IPS-NIHi11 (cell line): ENCODE measurements at places on chromosomes 1 and 21.

- DNase-seq = no peak
These were observed 24.2 kb downstream of the TBX19 start for GRCh38 chr1:168304865-168305264.

GRCh38 chr1:95984798-95985374 is 736.7 kb upstream of the PTBP2 start:
- DNase-seq = no peak

DNA sequence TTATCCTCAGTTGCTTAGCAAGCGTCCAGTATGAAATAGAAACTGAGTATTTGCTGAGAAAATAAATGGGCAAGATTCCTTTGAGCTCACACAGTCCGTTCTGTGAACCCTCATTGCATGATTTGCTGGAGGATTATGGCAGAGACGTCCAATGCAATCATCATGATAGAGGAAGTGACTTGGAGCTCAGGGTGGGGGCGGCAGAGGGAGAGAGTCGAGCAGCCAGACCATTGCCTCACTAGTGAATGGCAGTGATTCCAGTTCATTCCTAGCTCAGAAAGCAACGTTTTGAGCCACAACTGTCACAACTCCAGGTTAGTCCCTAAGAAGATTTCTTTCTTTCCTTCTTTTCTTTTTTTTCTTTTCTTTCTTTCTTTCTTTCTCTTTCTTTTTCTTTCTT is 27.5 kb upstream of the COL9A2 start:
- no peak for DNase-seq

- no peak for DNase-seq
These were observed 109.8 kb downstream of the ROR1 start for GRCh38 chr1:63883494-63884235.

DNA sequence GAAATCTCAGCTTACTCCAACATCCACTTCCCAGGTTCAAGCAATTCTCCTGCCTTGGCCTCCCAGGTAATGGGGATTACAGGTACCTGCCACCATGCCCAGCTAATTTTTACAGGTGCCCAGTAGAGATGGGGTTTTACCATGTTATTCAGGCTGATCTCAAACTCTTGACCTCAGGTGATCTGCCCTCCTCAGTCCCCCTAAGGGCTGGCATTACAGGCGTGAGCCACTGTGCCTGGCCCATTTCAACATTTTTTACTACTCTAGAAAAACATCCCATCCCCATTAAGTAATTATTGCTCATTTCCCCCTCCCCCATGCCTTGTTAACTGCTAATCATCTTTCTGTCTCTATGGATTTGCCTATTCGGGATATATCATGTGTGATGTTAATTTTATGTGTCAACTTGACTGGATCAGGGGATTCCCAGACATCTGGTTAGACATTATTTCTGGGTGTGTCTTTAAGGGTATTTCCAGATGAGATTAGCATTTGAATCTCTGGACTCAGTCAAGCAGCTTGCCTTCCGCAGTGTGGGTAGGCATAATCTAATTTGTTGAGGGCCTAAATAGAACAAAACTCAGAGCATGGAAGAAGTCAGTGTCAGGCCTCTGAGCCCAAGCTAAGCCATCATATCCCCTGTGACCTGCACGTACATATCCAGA is 33.0 kb upstream of the ZBTB8B start:
- no peak for DNase-seq

GRCh38 chr21:40351006-40351405 is 483.8 kb downstream of the PCP4 start:
- no peak for DNase-seq

DNA sequence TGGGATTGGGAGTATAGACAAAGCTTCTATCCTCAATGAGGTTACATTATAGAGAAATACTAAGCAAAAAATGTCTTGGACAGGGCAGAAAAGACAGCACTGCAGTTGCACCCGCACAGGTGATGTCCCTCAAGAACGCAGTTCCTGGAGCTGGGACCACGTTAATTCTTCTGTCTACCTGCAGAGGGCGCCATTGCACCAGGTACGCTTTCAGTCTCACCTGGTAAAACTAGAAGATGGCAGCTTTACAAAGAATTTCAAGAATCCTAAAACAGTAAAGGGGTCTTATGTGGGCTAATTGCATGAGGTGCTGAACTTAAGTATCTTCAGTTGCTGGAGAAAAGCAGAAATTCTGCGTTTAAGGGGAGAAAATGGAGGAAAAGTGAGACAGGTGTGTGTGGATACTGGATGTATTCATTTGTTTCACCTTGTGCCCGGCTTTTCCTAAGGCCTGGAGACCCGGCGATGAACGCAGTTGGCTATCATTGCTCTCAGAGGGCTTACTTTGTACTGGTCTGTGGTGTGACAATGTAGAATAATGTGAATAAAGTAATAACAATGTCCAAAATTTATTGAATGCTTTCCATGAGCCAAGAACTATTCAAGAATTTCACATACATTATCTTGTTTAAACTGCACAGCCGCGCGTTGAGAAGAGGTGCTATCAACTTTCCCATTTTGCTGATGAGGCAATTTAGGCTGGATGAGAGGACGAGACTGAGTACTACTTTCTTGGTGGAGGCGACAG is 276.3 kb upstream of the GREM2 start:
- DNase-seq = peak; percentile 87

GRCh38 chr1:67700692-67701410 is 15.8 kb downstream of the GADD45A start:
- DNase-seq = peak; percentile 66

DNA sequence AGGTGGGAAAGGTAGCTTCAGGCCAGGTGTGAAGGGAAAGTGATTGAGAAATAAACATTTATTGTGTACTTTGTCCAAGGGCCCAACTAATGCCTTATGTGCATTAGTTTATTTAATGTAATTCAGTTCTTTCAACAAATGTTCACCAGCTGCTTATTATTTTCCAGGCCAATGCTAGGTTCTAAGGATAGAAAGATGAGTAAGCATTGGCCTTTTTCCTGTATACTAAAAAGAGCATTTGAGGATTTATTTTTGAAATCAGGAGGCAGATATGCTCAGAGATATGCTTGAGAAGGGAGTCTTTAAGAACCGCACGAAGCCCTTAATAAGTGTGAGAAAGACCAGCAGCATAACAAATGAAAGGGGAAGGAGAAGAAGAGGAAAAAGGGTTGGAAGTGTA is 32.0 kb downstream of the CLCA1 start:
- DNase-seq = no peak

DNA sequence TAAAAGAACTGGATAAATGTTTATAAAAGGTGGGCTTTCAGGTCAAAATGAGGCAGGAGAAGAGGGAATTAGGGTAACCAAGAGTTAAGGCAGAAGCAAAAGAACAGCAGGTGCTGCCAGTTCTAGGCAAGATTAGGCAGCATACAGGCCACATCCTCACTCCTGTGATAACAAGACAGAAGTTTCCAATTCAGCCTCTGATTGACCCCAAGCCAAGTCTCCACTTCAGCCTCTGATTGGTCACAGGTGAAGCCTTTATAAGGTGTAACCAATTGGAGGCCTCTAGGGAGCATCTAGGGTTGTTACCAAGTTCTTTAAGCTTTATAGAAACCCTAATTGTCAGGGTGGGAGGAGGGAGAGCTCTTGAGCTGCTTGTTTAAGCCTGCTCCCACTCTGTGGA is 160.8 kb downstream of the MATN1 start:
- no peak for DNase-seq

DNA sequence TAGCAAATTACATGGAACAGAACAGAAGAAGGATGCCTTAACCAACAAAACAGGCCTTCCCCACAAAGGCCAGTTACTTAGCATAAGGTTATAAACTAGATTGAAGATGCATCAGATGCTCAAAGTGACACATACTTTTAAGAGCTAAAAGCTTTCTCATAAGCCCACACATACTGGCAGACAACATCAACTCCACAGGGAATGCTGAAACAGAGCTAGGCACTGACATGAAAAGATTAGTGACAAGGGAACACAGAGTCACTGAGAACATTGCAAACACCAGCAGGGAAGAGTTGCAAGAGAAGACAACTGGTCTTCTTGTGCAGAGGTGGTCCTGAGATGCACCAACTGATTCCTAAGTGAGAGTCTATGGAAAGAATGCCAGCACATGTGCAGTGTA is 6.9 kb downstream of the TTC13 start:
- no peak for DNase-seq

GRCh38 chr1:221394011-221394544 is 347.8 kb downstream of the DUSP10 start:
- no peak for DNase-seq

DNA sequence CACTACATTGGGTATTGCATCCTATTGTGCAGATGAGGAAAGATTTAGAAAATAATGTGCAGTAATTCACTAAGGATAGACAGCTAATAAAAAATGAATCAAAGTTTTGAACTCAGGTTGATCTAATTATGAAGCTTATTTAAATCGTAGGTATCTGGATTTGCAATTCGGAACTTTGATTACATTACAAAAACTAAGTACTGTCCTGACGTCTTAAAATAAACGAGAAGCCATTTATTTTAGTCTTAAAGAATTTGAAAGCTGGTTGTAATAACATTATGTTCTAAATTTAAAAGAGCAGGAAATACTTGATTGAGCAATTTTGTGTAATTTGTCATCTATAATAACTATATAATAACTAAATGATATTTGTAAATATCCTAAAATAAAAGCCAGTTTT is 235.9 kb downstream of the TPR start:
- DNase-seq = no peak

GRCh38 chr1:183580281-183580682 is 10.0 kb downstream of the NCF2 start:
- DNase-seq = peak; percentile 75

GRCh38 chr1:23960291-23961020 is 828 bp downstream of the PNRC2 start:
- no peak for DNase-seq

GRCh38 chr1:53604291-53604919 is 134.6 kb downstream of the GLIS1 start:
- no peak for DNase-seq

- DNase-seq = no peak
These were observed 31.0 kb downstream of the PAX7 start for GRCh38 chr1:18661404-18662285.

GRCh38 chr1:171185091-171185490 is at the start of gene FMO2:
Gene FMO2, plus strand, starts transcription at chr1:171185300. Its CDS starts 414 bp downstream, at chr1:171185714.
- DNase-seq = no peak

DNA sequence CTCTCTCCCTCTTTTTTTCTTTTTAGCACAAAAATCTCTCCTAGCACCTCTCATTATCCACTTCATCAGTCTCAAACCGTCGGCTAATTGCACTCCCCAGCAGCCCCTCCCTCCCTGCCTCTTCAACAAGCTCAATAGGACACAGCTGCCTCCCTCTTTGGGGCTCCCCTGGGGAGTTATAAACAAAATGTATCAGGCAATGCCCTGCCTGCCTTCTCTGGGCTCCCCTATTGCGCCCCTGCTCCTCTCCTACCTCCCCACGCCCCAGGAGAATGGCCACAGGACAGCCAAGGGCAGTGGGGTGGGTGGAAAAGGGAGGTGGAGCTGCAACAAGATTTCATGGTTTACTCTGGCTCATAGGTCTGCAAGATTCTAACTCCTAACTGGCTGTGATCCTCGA is 147.1 kb upstream of the GRIK3 start:
- DNase-seq = no peak

GRCh38 chr1:155636397-155637153 is 26.6 kb downstream of the MSTO1 start:
- no peak for DNase-seq

DNA sequence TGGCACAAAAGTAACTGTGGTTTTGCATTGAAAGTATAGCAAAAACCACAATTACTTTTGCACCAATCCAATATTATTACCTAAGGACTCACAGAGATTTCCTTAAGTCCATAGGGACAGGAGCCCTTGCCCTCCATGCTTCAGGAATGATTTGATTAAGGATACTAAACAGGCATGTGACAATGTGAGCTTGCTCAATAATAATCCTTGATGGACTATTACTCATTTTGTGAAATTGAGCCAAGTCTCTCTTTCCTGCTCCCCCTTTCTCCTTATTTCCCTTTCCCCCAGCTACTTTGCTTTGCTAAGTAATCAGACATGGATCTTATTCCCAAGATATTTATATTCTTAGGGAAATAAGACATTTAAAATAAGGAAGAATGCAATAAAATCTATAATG is 21.6 kb upstream of the RGL1 start:
- no peak for DNase-seq

DNA sequence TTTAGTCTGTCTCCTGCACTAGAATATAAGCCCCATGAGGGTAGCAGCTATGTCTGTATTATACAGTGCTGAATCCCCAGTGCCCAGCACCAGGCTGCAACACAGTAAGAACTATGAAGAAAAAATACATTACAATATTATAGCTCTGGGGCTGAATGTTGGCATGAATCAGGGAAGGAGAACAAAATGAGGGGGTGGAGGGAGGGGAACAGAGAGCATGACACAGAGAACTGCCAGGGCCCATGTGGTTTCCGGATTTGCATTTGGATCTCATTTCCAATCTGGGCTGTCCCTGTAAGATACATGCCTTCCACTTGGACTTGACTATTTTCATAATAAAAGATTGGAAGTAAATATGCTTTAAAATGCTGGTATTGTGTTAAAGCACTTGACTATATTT is 35.8 kb downstream of the C1orf198 start:
- DNase-seq = no peak

- DNase-seq = no peak
These were observed 1.2 kb upstream of the PGBD5 start for GRCh38 chr1:230427094-230427876.

DNA sequence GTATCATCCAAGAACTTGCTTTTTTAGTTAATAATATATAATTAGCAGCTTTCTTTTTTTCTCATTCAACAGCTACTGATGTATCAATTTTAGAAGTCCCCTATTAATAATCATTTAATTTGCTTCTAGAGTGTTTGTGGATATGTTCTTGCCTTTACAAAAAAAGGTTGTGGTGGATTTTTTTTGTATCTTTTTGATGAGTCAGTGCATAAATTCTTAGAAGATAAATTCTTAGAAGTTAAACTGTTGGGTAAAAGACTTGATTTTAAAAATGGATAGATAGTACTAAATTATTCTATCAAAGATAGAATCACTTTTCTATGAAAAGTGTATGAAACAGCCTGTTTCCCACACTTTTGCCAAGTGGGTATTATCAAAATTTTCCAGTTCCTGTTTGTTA is 11.9 kb downstream of the FGGY start:
- no peak for DNase-seq

DNA sequence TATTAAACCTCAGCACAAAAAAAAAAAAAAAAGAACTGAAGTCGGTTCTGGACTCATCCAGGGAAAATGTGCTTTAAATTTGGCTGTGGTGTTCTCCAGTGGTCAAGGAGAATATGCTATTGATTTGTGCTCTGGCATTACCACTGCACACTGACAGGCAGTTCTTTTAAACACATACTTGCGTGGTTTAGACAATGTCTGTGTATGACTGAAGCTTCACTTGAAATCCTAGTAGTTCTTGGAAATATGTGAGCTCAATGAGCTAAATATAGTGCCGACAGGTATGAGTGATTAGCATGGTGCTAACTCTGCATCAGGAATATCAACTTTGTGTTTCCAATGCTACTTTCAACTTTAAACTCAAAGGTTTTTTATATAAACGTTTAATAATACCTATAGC is 415.6 kb downstream of the SMYD3 start:
- no peak for DNase-seq

- DNase-seq = no peak
These were observed 36.0 kb upstream of the COL6A2 start for GRCh38 chr21:46061950-46062349.
